ENCODE measurements at places on chromosomes 4 and X.
A peak's percentile ranks its signal among the peaks of the same experiment; 100 is the strongest.

DNA sequence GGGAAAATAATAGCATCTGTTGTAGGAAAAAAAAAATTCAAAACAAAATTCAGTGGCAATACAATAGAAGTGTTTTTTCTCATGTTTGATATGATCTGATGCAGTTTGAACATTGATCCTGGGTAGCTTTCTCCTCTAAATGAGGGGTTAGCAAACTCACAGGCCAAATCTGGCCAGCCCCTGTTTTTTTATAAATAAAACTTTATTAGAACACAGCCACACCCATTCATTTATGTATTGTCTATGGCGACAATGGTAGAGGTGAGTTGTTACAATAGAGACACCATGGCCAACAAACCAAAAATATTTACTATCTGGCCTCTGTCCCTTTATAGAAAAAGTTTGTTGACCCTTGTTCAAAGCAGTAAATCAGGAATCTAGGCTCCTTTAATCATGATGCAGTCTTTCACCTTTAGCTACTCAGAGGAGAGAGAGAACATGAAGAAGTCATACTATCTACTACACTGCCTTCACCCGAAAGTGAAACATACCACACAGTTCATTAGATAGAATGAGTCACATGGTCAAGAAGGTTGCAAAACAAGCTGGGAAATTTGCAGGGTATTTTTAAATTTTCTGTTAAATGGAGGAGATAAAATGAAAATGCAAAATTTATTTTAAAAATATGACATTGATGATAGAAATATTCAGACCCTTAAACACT, 186.6 kb upstream of the MAOA start:
- DNase-seq, result no peak

- no peak for DNase-seq
Measured at GRCh38 chrX:154785716-154786115, 19.6 kb downstream of the MPP1 start.

DNA sequence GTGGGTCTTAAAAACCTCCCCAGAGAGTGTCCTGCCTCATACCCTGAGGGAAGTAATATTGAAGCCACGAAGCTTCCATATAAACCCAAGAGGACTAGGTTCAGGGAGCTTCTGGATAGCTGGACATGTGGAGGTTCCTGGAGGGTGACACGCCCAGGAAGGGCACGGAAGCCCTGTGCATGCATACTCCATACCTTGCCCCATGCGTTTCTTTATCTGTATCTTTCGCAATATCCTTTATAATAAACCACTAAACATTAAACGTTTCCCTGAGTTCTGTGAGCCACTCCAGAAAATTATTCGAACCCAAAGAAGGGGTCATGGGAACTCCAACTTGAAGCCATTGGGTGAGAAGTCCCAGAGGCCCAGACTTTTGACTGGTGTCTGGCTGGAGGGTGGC, 45.7 kb upstream of the HPF1 start:
- DNase-seq, result no peak

GRCh38 chrX:117641913-117642656, 474.5 kb downstream of the KLHL13 start:
- no peak for DNase-seq

GRCh38 chr4:134027931-134028330, 173.7 kb downstream of the PABPC4L start:
- no peak for DNase-seq

DNA sequence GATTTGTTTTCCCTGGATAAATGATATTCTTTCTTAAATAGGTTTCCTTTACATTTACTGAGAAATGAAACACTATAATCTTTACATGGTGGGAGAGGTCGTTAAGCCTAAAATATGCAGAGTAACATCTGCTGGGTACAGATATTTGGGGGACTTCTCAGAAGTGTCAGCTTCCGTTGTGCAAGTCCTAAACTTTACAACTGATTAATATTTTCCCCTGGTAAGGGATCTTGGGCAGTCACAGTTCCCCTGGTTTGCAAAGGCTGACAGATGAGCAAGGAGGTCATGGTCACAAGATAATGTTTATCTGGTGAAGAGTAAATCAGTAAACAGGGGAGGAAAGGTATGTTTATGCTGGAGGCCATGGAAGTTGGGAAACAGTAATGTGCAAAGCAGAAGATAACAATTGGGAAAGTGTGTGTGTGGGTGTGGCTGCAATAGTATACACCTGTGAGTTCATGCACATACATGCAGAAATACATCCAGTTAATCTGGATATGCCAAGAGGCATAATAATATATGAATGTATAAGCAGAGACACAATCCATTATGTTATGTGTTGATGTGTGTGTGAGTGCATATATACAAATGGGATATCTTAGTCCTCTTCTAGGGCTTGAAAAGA, 508.2 kb upstream of the FAM241A start:
- no peak for DNase-seq

GRCh38 chrX:109782994-109783700, 50.1 kb upstream of the ACSL4 start:
- no peak for DNase-seq

DNA sequence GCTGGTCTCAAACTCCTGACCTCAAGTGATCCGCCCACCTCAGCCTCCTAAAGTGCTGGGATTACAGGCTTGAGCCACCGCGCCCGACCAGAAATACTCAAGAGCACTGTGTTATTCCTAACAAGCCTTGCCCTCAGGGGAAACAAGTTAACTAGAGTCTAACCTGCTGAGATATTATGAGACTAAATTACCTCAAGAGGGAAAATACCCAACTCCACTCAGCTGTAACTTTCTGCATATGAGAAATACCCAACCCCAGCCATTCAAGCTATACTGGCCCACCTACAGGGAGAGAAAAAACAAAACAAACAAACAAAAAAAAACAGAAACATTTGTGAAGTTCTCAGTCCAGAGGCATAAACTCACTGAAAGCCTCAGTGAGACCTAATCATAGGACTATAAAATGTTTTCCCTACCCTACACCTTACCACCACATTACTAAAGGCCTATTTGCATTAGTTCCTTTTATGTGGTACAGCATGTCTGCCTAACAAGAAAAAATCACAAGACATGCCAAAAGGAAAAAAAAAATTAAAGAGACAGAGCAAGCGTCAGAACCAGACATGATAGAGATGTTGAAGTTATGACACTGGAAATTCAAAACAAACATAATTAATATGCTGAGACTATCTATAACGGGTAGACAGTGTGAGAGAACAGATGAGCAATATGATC, 876.0 kb downstream of the FSTL5 start:
- no peak for DNase-seq

DNA sequence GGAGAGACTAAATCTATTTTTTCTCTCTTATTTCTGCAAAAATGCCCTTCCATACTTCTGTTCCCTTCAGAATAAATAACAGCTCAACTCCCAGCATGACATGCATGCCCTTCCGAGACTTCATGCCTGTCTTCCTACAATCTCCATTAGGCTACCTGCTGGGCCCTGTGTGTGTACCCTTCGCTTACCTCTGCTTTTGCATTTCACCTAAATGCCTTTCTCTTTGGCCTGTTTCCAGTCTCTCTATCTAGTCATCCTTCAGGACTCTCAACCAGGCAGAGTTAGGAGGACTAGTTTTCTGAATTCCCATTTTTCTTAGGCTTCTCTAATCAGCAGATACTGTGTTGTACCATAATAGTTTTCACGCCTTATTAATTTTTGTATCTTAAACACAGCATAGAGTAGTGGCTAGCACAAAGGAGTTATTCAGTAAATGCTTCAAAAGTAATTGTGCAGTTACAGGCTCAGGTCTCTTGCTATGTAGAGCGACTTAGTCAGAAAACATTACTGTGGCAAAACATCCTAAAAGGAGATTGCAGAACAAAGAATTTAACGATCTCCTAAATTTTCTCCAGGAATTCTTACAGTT, 20.5 kb downstream of the SEPTIN11 start:
- DNase-seq, result no peak

GRCh38 chr4:2630556-2631273, 94.3 kb downstream of the FAM193A start:
- peak; percentile 33 for DNase-seq

- no peak for DNase-seq
Measured at GRCh38 chr4:155769090-155769489, 10.3 kb downstream of the GUCY1B1 start.

- DNase-seq, result no peak
Measured at GRCh38 chr4:155999725-156000124, 46.1 kb upstream of the CTSO start.

GRCh38 chrX:83535417-83536196, 27.5 kb downstream of the POU3F4 start:
- DNase-seq, result no peak

- DNase-seq, result no peak
Measured at GRCh38 chr4:73419106-73420038, 15.3 kb downstream of the ALB start.

- no peak for DNase-seq
Measured at GRCh38 chr4:106329041-106329618, 12.8 kb downstream of the AIMP1 start.

- no peak for DNase-seq
Measured at GRCh38 chr4:86432559-86433134, 72.8 kb upstream of the MAPK10 start.

DNA sequence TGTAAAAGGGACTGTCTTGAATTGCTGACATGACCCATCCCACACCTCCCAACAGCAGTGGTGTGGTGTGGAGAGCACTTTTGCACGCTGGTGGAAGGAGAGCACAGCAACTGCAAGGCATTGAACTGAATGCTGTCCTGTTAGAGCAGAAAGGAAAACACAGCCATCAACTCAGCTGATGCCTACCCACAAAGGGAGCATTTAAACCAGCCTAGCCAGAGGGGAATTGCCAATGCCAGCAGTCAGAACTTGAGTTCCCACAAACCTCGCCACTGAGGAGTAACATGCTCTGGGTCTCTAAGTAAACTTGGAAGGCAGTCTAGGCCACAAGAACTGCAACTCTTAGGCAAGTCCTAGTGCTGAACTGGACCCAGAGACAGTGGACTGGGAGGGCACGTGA, 31.9 kb downstream of the MAGED4 start:
- DNase-seq, result no peak

GRCh38 chr4:11446155-11446811, 17.6 kb upstream of the HS3ST1 start:
- DNase-seq, result no peak

DNA sequence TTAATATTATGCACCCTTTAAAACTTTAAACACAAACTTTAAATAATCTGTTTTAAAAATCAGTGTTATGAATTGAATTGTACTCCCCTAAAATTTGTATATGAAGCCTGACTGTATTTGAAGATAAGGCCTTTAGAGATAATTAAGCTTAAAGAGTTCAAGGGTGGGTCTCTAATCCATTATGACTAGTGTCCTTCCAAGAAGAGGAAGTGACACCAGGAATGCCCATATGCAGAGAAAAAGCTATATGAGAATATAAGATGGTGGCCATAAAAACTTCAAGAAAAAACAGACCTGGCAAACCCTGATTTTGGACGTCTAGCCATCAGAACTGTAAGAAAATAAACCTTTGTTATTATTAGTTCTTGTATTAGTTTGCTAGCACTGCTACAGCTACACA, 29.0 kb downstream of the UGT2A2 start:
- DNase-seq, result no peak

GRCh38 chr4:153212736-153213135, 8.5 kb downstream of the TRIM2 start:
- DNase-seq, result no peak

- no peak for DNase-seq
Measured at GRCh38 chr4:15690020-15690809, 8.6 kb downstream of the FAM200B start.

DNA sequence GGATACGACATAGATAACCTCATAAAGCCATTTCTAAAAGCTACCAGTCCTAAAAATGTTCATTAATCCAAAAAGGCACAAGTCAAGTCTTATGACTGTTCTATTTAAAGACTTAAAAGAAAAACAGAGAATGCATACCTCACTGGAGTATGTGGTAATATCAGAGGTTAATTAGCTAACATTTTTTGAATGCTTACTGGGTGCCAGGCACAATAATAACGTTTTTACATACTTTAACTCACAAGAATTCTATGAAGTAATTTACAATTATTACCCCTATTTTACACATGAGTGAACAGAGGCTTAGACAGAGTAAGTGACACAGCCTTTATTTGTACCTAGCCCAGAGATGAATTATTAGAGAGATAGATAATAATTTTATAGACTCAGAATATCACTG, 207.5 kb downstream of the PDGFC start:
- no peak for DNase-seq

DNA sequence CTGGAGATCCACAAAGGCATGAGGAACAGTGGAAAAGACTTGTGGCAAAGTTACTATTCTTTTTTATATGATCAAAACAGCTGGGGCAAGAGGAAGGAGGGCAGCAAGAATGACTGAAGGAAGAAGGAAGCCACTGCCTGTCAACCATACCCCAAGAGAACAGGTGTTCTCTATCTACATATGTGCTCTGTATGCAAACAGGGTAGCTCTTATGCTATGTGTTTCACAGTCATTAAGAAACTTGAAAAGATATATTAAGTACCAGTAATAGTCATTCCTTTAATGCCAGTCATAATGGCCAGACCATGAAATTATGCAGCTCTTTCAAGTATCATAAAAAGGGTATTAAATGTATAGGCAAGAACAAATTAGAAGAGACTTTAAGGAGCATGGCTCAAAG, 363.9 kb downstream of the KLHL13 start:
- no peak for DNase-seq

DNA sequence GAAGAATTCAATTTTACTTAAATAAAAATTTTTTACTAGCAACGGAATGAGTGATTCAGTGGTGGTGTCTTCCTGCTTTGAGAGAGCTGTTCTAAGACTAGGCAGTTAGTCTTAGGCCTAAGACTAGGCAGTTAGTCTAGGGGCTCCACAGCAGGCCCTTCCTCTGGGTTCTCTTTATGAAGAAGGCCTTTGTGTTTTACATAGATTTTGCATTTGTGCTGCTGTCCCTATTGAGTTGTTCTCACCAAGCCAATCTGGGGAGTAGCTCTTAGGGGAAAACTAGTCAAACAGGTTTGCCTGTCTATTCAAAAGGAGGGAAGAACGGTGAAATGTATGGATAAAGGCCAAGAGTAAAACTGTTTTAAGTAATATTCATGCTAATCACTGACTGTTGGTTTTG, 7.6 kb downstream of the UGT8 start:
- DNase-seq, result no peak

GRCh38 chrX:133670383-133670782, 255.1 kb upstream of the GPC4 start:
- DNase-seq, result no peak

DNA sequence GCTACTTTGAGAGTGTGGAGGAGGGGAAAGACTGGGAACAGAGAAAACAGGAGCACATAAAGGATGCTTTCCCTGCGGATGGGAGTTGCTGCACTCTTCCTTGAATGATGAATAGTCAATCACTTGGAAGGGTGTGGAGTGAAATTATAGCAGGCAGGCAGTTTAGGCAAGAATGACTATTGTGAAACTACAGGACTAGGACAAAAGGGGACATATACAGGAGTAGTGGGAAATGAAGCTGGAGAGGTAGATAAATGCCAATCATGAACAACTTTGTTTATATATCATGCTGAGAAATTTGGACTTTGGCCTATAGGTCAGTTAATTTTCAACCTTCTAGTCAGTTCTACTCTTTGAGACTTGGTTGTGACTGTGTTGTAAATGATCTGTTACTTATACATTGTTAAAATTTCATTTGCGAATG, 76.9 kb downstream of the PAQR3 start:
- DNase-seq, result no peak

GRCh38 chr4:105990933-105991332, 95.7 kb downstream of the NPNT start:
- DNase-seq, result peak; percentile 91

All from breast epithelium (tissue), 4 donors.